ENCODE measurements at places on chromosomes 6 and 20.
A peak's percentile ranks its signal among the peaks of the same experiment; 100 is the strongest.

DNA sequence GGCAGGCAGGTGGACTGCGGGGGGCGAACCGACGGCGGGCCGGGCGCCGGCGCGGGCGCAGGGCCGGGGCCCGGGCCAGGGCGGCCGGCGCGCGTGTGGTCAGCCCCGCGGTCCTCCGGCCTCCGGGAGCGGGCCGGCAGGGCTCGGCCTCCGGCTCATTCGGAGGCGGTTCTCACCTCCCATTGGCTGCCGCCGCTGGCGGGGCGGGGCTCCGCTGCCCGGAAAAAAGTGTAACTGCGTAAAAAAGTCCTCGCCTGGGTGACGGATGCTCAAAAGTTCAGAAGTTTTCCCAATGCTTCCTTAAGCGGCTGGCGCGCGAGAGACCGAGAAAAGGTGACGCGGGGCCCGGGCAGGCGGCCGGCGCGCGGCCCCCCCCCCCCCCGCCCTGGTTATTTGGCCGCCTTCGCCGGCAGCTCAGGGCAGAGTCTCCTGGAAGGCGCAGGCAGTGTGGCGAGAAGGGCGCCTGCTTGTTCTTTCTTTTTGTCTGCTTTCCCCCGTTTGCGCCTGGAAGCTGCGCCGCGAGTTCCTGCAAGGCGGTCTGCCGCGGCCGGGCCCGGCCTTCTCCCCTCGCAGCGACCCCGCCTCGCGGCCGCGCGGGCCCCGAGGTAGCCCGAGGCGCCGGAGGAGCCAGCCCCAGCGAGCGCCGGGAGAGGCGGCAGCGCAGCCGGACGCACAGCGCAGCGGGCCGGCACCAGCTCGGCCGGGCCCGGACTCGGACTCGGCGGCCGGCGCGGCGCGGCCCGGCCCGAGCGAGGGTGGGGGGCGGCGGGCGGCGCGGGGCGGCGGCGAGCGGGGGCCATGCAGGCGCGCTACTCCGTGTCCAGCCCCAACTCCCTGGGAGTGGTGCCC, at the start of gene FOXC1:
Gene FOXC1 (plus strand): TSS at position 268 of the 849 bp plus-strand sequence. CDS start 531 bp downstream, at position 799.
- DNase-seq, result no peak

DNA sequence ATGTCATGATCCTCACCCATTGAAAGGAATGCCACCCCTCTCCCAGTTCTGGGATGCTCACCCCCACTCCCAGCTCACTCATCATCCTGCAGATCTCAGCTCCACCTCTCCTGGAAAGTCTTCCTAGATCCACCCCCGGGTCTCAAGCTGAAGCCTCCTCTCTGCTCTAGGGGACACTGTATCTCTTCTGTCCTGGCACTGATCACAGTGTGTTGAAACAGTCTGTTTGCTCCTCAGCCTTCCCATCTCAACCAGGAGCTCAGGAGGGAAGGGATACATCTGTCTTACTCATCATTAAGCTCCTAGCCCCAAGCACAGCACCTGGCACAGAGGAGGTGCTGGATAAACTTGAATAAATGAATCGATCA, 80.1 kb downstream of the MRPL14 start:
- DNase-seq, result no peak

DNA sequence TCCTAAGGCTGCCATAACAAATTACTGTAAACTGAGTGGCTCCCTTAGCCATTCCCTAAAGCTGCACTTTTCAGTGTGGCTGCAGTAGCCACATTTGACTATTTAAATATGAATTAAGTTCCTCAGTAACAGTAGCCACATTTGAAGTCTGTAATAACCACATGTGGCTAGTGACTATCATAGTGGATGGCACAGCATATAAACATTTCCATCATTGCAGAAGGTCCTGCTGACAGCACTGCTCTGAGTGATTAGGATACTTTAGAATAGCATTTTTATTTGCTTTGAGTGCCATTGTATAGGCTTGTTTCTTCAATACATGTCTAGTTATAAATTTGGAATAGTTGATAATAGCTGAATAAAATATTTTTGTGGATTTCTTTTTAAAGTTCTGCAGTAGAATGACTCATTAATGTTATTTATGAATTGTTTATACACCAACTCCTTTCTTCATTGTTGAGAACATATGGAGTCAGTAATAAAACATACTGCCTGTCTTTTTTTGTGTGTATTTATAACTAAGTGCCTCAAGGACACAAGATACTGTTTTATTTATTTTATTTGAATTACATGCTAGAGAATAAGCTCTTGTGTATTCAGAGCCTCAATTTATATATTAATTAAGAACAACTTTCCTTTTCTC, 217.2 kb downstream of the CDKAL1 start:
- DNase-seq, result no peak

DNA sequence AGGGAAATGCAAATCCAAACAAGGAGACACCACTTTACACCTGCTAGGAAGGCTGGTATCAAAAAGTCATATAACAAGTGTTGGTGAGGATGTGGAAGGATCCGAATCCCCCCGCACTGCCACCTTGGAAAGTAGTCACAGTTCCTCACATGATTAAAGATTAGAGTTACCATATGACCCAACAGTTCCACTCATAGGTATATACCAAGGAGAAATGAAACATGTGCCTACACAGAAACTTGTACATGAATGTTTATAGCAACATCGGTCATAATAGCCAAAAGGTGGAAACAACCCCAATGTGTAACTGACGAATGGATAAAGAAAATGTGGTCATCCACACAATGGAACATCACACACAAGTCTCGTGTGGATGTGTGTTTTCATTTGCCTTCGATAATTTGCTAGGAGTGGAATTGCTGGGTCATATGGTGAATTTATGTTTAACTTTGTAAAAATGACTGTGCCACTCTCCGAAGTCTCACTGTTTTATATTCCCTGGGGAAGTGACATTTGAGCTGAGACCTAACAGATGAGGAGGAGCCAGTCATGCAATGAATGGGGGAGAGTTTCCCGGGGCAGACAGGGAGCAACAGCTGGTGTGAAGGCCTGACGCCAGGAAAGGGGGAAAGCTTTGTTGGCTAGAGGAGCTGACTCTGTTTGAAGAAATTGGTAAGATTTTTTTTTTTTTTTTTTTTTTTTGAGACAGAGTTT, 125.9 kb upstream of the MLN start:
- no peak for DNase-seq

DNA sequence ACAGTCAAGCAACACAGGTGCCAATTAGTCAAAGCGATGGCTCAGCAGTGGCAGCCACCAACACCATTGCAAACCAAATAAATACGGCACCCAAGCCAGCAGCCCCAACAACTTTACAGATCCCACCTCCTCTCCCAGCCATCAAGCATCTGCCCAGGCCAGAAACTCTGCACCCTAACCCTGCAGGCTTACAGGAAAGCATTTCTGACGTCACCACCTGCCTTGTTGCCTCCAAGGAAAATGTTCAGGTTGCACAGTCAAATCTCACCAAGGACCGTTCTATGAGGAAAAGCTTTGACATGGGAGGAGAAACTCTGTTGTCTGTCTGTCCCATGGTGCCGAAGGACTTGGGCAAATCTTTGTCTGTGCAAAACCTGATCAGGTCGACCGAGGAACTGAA, 30.6 kb downstream of the KHDC1L start:
- no peak for DNase-seq

- DNase-seq, result no peak
Observed at GRCh38 chr6:109693111-109693510, 2.0 kb downstream of the FIG4 start.

DNA sequence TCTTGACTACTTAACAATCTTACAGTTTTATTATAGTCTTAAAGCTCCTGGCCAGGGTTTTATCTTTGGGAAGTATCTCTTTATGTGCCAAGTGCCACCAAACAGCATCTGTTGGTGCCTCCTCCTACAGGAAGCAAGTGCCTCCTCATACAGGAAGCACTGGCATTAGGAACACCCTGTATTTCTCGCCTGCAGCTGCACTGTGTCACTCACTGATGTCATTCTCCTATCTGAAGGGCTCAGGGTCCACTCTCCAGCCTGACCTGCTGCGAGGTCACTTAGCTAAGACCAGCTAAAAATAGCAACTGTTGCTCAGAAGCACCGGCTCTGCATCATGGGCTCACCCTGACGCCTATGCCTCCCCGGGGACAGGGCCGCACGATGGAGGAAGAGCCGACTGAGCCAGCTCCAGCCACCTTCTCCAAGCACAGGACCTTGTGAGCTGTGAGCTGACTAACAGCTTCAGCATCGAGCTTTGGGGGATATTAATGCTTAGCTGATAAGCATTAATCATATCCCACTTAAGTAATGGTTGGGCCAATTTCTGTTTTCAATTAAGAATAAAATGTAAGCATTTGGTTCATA, 66.3 kb upstream of the CD93 start:
- no peak for DNase-seq

- no peak for DNase-seq
Observed at GRCh38 chr6:21885532-21886114, 292.1 kb downstream of the SOX4 start.

GRCh38 chr6:44133003-44133931, 5.9 kb downstream of the TMEM63B start:
- DNase-seq, result no peak

DNA sequence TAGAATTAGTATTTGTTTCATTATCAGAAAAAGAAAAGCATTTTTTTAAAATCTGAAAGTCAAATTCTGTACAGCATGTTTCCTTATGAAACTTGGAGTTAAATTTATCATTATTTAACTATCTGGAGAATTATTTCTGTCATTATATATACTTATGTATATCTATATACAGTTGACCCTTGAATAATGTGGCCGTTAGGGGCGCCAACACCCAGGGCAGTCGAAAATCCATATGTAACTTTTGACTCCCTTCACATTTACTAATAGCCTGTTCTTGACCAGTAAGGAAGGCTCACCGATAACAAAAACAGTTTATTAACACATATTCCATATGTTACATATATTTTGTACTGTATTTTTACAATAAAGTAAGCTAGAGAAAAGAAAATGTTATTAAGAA, 341.2 kb downstream of the ADGRB3 start:
- DNase-seq, result no peak

DNA sequence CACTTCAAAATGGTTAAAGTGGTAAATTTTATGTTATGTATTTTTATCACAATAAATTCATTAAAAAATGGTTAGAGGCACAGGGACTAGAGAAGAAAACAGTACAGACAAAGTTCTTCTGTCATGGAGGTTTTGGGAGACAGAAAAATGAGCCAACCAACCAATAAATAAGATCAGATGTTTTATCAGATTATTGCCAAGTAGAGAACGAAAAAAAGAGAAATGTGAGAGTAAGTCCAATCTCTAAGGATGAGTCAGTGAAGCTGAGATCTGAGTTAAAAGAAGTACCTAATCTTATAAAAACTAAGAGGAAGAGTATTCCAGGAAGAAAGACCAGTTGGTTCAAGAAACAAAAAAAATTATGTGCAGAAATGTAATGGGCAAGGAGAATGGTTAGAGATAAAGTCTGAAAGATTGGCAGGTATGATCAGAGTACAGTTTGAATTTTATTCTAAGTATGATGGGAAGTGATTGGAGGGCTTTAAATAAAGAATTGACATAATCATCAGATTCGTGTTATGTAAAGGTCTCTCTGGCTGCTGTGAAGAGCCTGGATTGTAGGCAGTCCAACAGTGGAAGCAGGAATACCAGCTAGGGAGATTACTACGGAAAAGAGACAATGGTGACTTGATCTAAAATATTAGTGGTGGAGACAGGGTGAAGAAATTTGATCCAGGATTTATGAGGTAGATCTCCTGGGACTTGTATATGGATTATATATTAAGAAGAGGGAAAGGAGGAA, 79.6 kb downstream of the RCAN2 start:
- no peak for DNase-seq

- DNase-seq, result peak; percentile 75
Observed at GRCh38 chr6:135880066-135880972, 28.8 kb downstream of the PDE7B start.

DNA sequence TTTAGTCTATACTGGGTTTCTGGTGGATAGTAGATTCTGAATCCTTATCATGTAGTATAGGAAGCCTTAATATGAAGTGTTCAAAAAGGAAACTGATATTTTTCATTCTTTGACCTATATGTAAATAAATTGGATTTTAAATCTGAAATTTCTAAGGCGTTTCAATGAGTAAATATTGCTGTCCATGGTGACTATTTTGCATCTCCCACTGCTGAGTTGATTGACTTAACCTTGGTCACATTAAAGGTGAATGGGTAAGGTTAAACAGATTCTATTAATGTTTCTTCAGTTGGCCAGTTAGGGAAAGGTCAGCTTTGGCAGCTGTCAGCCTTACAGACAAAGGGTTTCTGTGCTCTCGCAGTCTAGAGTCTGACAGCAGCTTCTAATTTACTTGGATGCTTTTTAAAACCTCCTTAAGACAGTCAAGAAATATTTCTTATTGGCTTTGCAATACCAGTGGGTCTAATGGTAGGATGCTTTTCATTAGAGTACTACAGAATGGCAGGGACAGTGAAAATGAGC, 24.8 kb downstream of the PRIM2 start:
- DNase-seq, result no peak

GRCh38 chr6:110643175-110643574, 166.8 kb upstream of the SLC22A16 start:
- no peak for DNase-seq

GRCh38 chr6:14804785-14805210, 441.1 kb upstream of the JARID2 start:
- DNase-seq, result no peak

GRCh38 chr6:160793652-160794051, 91.6 kb downstream of the PLG start:
- DNase-seq, result no peak

DNA sequence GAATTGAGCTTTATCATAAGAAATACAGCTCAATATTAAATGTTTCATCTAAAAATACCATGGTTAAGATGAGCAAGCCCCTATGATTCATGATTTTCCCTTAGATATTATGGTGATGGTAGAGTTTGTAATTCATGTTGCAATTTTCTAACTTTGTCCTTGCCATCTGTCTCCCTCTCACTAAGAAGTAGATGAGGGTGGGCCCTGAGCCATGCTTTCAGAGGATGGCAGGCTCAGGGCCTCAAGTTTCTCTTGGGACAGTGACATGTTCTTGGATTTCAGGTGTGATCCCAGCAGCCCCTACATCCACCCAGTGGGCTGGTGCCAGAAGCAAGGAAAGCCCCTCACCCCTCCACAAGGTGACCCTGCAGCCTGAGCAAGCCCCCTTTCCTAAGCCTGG, 25.6 kb downstream of the L3MBTL1 start:
- DNase-seq, result no peak

- DNase-seq, result no peak
Observed at GRCh38 chr6:113853252-113853651, 3.9 kb upstream of the MARCKS start.

DNA sequence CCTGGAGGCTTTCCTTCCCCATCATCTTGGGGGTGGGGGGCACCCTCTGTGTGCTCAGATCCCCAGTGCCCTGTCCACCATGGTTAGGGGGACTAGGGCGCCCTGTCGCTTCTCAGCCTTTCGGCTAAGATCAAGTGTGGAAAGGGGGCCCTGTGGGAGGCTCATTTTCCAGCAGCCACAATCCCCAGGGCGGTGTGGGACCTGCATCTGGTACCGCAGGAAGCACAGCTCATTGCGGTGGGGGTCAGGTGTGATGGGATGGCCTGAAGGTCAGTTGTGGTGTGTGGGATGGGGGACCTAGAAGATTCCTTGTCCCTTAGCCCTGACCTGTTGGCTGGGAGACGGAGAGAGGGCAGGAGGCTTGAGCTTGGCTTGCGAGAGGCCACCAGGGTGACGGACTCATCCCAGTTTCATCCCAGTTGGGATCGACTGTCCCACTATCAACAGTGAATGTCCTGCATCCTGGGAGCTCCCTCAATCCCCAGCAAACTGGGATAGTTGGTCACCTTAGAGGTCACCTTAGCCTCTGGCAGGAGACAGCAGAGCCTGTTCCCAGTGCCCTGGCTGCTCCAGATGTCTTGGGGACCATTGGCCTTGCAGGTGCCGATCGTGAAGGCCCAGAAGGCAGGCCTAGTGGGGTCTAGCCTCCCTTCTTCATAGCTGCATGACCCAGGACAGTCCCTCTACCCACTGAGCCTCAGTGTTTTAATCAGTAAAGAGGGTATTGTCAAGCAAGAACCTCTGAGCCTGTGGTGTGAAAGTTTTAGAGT, 64.5 kb upstream of the PMEPA1 start:
- DNase-seq, result no peak

All from CD4-positive, alpha-beta T cell treated with Interleukin-17A for 1 hour (primary cell).